NCI-H1436 (cell line): ENCODE measurements at places on chromosomes 5 and 9.

DNA sequence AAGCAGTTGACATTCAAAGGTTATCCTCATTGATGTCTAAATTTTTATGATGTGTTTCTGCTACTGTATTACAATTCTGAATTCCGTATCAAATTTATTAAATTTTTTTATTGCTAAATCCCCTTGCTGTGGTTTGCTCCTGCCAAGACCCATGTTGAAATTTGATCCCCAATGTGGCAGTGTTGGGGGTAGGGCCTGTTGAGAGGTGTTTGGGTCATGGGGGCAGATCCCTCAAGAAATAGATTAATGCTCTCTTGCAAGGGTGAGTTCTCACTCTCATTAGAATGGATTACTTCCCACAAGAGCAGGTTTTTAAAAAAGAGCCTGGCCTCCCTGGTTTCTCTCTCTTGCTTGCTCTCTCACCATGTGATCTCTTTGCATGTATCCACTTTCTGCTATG, 434.5 kb upstream of the POU5F2 start:
- DNase-seq: no peak

DNA sequence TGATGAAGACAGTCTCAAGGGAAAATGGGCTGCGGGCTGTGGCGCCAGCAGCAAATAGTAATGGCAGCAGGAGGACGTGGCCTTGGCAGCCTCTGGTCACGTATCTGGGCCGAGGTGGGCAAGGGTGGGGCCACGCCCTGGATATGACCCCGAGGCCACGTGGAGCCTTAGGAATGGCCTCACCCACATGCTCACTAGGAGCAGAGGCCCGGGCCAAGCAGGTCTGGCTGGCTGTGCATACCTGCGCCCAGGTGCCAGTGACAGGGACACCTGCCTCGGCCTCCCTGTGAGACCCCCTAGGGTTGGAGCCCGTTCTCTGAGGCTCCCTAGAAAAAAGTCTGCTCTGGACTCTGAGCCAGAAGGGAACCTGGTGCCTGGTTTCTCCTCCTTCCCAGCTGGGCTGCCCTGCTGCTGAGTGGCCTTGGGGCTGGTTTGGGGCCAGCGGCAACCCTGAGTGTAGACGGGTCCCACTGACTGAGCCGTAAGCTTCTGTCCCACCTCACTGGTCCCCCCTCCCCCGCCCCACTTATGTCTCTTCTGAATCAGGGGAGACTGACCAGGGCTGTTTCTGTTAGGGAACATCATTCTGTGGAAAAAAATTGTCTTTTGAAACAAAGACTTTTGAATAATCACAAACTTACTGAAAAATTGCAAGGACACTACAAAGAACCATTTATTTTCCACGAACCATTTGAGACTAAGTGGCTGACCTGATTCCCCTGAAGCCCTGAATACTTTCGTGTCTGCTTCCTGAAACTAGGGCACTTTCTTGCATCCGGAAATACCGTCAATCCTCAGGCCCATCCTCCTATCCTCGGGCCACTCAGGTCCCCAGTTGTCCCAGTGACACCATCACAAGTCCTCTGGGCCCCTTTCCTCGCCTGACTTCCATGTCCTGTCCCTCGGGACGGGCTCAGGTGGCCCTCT, 60.8 kb downstream of the WNK2 start:
- DNase-seq: no peak

DNA sequence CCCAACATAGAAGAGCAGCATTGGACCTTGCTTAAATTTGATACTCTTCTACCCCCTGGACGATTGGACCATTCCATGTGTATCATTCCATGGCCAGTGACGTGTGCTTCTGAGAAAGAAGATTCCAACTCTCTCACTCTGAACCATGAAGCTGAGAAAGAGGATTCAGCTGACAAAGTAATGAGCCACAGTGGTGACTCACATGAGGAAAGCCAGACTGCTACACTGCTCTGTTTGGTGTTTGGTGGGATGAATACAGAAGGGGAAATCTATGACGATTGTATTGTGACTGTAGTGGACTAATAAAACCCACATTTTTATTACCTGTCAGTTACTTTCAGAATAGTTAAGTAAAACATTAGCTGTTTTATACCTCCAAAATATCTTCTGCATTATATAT, 7.5 kb downstream of the HSPA5 start:
- no peak for DNase-seq

- no peak for DNase-seq
Measured at GRCh38 chr5:174935854-174936474, 211.6 kb downstream of the MSX2 start.

DNA sequence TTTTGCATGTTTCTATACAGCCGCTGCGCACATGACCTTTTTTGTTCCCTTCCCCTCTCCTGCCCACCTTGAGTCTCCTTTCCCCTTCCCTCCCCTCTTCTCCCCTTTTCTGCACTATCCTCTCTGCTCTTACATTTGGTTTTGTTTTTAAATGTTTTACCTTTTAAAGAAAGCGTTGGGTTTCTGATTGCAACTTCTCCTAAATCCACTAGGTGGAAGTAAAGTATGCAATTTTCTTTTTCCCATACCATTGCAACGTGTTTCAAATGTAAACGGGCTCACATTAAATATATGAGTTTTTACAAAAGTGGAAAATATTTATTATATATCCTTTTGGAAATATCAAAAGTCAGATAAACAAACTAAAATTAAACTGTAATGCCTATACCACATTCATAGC, 500.9 kb downstream of the DIRAS2 start:
- DNase-seq: peak; percentile 47

DNA sequence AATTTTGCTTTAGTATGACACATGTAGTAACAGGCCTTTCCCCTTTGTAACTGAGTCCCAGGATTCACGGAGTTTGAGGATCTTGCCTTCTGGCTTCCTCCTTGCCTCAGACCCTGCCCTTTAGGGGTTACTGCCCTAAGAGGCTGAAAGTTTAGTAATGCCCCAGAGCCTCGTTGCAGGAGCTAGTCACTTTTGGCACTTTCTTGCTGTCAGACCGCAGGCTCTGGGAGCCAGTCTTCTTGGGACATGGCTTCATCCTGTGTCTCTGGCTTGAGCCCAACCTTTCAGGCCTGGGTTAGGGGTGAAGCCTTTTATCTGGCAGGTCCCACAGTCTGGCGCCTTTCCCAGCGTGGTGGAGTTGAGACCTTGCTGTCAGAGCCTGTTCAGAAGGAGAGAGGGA, 185.6 kb upstream of the DMRT1 start:
- DNase-seq: no peak

- DNase-seq: peak; percentile 65
Measured at GRCh38 chr9:130680836-130681768, 12.5 kb upstream of the EXOSC2 start.

GRCh38 chr9:121859646-121860045, 208.2 kb downstream of the DAB2IP start:
- no peak for DNase-seq

GRCh38 chr5:23930985-23931384, 423.6 kb downstream of the PRDM9 start:
- DNase-seq: no peak

DNA sequence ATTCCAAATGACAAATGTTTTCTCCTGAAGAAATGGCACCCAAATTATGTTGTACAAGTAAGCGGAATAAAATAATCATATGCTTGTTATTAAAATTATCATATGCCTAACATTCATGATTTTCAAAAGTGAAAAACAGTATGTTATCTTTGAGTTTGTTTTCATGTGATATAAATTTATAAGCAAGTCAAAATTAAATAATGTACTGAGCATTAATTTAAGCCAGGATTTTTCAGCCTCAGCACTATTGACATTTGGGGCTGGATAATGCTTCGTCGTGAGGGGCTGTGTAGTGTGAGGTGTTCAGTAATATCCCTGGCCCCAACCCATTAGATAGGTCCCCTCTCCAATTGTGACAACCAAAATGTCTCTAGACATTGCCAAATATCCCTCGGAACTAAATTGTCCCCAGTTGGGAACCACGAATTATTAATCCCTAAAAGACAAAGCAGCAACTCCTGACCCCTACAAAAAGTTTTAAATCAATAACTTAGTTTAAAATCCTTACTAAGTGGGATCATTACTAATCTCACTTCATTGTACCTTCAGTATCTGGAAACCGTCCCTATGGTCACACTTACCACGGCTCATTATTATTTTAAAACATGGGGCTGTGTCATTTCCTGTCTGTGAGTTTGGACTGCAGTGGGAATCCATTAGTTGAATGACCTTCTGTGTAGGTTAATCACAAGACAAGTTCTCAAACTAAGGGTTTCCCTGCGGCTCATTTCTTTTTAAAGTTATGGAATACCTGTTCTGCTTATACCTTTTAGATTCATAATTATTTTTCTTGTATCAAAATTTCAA, 1.3 kb upstream of the NNT start:
- DNase-seq: no peak

- no peak for DNase-seq
Measured at GRCh38 chr9:112348257-112349007, 15.0 kb upstream of the PTBP3 start.

DNA sequence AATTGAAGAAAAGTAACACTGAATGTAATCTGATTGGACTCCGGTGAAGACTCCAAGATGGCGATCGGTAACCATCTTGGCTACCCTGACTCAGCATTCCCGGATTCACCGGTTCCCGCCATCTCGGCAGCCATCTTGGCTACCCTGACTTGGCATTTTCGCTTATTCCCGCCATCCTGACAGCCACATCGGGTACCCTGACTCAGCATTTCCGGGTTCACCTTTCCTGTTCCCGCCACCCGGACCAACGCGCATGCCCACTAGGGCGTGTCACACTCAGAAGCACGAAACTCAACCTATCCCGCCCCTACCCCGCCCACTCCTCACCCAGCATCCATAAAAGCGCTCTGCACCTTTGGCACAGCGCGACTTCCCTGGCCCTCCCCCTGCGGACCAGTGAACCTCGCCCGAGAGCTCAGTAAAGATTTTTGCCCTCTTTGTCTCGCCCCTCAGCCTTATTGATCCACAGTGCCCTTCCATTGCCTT, 17.2 kb downstream of the SPTLC1 start:
- no peak for DNase-seq

DNA sequence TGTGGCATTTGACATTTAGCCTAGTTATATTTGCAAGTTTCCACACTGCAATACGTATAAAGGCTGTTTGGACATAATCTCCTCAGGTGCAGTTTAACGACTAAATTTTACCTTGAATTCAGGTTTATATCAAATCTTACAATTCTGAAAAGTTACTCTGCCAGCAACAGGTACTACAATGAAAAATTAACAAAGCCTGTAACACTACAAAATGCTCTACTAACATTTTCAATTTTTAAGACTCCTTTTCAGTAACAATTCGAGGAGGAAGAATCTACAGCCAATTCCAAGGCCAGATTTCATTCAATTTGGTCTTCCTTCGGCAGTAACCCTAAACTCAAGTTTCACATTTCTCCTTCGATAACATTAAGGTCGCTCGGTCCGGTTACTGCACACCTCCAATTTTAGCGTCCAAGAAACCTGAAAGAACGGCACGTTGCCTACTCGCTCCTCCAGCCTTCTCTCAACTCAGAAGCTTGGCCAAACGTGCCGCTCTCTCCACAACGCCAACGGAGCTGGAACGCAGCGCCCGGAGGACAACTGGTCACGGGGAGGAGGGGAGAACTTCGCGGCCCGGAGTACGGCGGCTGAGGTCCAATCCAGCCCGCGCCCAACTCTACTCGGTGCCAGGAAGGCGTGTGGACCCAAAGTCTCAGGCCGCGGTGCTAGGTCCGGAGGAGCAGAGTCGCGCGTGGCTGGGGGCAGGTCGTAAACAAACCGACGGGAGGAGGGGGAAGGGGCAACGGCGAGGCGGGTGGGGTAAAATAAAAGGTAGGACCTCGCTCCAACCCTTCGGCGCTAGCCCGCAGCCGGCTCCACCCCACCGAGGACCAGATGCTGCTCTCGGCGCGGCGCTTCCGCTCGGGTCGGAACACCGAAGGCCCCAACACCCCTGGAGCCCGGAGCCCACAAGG, 681 bp downstream of the FNIP1 start:
- no peak for DNase-seq

DNA sequence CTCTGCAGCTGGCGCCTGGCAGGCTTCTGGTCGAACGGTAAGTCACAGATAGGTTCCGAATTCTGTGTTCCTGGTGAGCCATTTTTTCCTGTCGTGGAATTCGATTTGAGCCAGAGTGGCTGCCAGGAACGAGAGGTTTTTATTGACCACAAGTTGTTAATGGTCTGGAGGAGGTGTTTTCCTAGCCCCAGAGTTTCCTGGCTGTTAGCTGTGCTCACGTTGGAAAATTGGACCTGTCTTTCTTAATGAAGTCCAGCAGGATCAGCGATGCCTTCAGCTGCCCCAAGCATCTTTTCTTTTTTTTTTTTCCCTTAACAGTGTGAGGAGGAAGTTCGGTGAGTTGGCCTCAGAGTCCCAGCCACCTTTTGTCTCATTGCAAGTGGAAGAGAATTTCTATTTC, 62.9 kb downstream of the COL5A1 start:
- DNase-seq: no peak

DNA sequence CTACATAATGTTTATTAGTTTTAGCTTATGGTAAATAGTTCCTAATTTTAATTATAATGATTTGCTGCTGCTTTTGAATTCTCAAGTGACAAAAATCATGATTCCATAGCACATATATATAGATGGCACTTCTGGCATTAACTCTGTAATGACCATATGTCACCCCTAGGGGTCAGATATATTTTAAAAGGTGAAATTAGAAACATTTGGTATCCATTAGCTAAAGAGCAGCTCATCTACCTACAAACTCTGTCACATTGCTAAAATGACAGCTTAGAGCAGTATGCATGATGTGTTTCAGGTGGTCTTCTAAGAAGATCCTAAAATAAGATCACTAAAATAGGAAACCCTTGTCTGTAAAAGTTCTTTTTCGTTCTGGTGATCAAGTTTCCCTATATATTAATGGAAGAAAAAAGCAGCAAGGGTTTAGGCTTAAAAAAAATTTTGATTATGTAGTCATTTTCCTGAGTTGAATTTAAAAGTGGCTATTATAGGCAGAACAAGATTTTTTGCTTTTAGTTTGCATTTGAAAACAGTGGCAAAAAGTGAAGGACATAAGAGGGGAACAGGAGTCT, 157.7 kb upstream of the POU5F2 start:
- DNase-seq: no peak

DNA sequence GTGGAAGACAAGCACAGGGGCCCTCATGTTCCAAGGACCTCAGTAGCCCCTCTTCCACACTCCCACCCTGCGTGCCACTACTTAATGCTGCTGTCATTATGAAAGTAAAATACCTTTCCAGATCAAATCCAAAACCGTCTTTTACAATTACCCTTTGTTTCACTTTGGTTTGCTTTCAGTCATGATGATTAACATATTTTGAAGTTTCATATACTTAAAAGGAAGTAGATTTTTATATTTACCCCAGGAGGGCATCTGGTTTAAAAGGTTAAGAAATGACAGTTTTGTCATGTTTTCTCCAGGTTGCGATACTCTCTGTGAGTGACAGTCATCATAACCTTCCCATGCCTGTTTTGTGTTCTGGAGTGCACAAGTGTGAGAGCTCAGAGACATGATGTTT, 13.5 kb upstream of the MAP1B start:
- DNase-seq: no peak

- DNase-seq: peak; percentile 23
Measured at GRCh38 chr5:54217826-54218503, 92.4 kb downstream of the ARL15 start.
